ENCODE measurements at places on chromosomes 13 and 19.
A peak's percentile ranks its signal among the peaks of the same experiment; 100 is the strongest.

DNA sequence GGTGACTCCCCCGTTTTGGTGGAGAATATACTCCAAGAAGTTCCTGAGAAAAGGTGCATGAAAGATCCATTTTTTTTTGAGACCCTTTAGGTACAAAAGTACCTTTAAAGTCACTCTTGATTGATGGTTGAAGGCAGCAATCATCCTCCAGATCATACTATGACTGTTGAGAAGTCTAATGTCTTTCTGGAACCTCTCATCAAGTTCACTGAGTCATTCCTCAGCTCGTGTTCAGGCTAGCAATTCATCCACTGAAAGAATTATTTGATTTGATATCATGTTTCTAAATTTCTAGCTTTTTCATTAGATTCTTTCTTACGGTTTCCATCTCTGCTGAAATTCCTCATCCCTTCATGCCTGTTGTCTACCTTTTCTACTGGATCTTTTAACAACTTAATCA, 65.1 kb upstream of the GJB6 start:
- DNase-seq: no peak

DNA sequence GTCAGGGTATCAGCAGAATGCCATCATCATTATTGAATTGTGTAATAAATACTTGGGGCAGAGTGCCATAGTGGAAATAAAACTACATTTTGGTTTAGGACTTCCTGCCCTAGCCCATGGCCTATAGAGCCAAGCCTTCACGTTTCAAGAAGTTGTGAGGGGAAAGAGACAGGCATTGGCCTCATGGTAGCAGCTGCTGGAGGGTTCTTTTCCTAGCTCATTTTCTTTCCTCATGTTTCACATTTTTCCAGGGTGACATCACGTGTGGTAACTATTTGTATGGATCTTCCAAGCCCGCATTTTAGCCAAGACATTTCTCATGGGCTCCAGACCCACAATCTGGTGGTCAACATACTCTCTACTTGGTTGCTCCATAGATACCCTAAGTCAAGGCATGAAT, 80.4 kb downstream of the LRCH1 start:
- DNase-seq: no peak

- no peak for DNase-seq
These were observed 231.3 kb downstream of the LHFPL6 start for GRCh38 chr13:39371706-39372105.

- DNase-seq: no peak
These were observed 548.2 kb downstream of the GPC5 start for GRCh38 chr13:91946498-91947070.

- no peak for DNase-seq
These were observed 237.6 kb downstream of the DNAJC15 start for GRCh38 chr13:43260999-43261398.

- DNase-seq: peak; percentile 69
These were observed at the start of gene PLPPR3 for GRCh38 chr19:821825-822503. Gene PLPPR3, minus strand, starts transcription at chr19:821955. Its CDS starts 396 bp downstream, at chr19:821559.

DNA sequence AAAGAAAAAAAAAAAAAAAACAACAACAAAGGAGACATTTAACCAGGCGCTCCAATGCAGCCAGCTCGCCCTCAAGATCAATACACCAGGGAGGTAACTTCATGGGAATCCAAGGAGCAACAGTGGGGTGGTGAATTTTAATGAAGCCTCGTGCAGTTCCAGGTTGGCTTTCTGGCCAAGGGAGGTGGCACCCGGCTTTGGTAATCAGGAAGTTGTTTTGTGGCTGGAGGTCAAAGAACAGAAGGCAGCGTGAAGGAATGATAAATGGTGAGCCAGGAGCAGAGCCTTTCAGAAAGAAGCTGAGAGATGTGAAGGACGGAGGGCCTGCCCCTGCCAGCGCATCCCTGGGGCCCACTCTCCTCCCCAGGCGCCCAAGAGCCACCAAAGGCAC, 188.2 kb upstream of the TSC22D1 start:
- no peak for DNase-seq

DNA sequence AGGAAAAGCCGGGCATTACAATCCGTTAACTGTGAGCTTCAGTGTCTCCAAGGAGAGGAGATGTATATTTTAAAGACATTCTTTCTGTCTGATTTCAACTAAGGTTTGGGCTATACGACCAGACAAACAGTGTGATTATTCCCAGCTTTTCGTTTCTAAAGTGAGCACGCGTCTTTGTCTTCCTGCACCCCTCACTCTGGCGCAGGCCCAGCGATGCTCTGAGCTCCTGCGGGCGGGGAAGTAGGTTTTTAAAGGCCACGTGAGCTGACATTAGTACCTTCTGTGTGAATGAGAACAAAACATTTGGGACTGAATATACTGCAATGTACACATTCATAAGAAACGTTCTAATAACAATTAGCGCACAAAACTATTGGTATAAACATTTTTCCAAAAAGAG, 15.3 kb upstream of the RANBP3 start:
- DNase-seq: no peak

DNA sequence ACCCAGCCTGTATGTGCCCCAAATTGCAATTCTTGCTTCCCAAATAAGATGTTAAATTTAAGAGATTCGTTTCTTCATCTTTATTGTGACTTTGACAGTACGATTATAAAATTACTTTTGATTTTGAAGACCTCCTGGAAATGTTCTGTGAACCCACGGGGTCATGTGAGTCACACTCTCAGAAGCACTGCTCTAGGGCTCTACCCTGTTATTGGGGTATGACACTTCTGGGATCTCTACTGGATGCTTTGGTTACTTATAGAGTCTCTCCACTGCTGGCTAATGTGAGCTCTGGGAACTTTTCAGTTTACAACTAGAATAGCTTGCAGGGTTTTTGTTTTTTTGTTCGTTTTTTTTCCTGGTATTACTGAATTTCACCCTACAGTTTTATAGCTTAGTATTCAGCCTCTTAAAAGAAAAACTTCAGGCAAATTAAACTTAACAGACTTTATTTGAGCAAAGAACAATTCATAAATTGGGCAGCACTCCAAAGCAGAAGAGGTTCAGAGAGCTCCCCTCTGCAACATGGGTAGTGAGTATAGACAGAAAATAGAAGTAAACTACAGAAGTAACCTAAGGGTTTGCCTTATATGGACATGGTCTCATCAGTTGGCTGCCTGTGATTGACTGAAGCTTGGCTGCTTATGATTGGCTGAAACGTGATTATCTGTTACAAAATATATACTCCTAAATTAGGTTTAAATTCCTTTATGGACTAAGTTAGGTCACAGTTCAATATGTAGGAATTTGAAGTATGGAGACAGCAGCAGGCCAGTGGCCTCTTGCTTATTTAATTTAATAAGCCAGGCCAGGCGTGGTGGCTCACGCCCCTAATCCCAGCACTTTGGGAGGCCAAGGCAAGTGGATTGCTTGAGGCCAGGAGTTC, 28.5 kb upstream of the PSPC1 start:
- no peak for DNase-seq

DNA sequence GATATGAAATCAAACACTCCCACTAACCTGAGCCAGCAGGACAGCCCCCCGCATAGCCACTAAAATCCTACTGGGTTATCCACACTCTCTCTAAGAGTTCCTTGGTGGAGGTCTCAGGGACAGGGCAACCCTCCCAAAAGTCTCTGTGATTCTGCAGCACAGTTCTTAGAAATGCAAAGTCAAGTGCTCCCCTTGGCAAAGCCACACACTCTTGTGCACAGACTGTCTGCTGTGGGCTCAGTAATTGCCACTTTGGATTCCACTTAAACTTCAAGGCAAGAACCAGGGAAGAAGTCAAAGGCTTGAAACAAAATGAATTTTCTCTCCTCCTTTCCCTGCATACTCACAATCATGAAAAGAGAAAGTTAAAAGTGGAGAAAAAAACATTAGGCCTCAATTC, 61.5 kb downstream of the DOCK9 start:
- no peak for DNase-seq

Measured in mesothelial cell of epicardium (in vitro differentiated cells).